ENCODE measurements at places on chromosomes 13 and 19. TPM values are rescaled to one million over a fixed set of nuclear protein-coding genes. Genes with fewer than 3 reads are reported as not detected.

The IZUMO4 gene
- 9.9 TPM for total RNA-seq

The ZNF154 gene
- 5.0 TPM for total RNA-seq

The ODAD3 gene
- not detected for total RNA-seq

The PSG1 gene
- total RNA-seq, result not detected

The ZNF549 gene
- total RNA-seq, result 9.0 TPM

GRCh38 chr13:73742982-73743381 is 391.2 kb downstream of the KLF12 start:
- H3K4me1 ChIP-seq, result peaks cover 34% of the 10 kb centered on the region
- H3K27me3 ChIP-seq, result no peaks in the 10 kb centered on the region
- no peak overlapping the region for H3K4me3 ChIP-seq
- DNase-seq, result no peak

DNA sequence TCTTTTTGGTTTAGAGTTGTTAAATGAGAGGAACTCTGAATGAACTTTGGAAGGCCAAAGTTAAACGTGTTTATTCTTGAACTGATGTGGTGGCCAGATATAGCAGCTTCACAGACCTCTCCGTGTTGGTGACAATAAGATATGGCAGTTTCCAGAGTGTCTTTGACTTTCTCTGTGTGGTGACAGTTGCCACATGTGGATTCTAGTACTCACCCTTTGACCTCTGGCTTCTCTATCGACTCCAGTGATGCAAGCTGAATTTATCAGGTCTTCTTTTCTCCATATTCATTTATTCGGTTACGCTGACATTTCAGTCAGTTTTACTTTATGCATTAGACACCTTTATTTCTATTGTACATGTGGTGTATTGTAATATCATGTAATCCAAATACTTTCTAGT is 1469.5 kb downstream of the SLITRK1 start:
- no peaks in the 10 kb centered on the region for H3K36me3 ChIP-seq
- no peaks in the 10 kb centered on the region for H3K4me1 ChIP-seq
- no peak overlapping the region for H3K27ac ChIP-seq
- no peaks in the 10 kb centered on the region for H3K27me3 ChIP-seq
- H3K4me3 ChIP-seq, result no peak overlapping the region
- no peak for DNase-seq

DNA sequence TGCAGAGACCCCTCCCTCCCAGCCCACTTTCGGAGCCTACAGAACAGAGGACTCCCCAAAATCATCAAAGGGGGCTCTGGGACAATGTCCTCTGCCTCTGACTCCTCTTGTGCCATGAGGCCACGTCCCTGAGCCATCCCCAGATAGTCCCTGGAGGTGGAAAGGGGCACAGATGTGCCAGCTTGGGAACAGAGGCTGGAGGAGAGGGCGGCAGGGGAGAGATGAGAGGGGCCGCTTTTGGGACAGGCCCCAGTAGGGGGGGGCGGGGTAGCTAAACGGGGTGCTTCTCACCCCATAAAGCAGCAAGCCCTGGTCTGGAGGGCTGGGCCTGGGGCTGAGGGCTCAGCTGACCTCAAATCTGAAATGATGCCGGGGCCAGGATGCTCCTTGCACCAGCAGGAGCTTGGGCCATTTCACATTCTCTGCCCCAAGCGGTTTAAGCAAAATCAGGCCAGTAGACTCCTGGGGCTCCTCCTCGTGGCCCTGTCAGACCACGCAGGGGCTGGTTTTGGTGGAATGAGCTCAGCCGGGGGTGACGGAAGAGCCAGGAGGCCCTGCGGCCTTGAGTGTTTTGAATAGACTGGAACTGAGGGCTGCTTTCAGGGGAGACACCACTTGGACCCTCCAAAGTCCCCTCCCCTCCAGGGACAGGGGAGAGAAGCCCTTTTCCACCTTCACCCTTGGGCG is 27.1 kb downstream of the ONECUT3 start:
- no peak overlapping the region for H3K27ac ChIP-seq
- peaks cover 2% of the 10 kb centered on the region for H3K36me3 ChIP-seq
- peaks cover 40% of the 10 kb centered on the region for H3K27me3 ChIP-seq
- no peaks in the 10 kb centered on the region for H3K4me1 ChIP-seq
- DNase-seq, result no peak

DNA sequence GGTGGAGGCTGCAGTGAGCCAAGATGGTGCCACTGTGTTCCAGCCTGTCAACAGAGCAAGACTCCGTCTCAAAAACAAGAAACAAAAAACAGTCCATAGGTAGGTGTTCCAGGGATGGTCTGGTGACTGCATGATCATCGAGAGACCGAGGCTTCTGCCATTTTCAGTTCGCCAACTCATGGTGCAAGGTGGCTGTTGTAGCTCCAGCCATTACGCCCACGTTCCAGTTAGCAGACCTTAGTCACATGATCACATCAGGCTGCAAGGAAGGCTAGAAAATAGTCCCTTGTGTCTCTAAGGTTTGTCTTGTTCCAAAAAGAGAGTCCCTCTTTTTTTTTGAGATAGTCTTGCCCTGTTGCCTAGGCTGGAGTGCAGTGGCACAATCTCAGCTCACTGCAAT is 3.1 kb upstream of the CLASRP start:
- no peak for DNase-seq
- H3K4me3 ChIP-seq, result no peak overlapping the region
- peaks cover 20% of the 10 kb centered on the region for H3K4me1 ChIP-seq
- no peaks in the 10 kb centered on the region for H3K27me3 ChIP-seq

GRCh38 chr13:35694549-35695447 is 218.3 kb upstream of the MAB21L1 start:
- no peaks in the 10 kb centered on the region for H3K27me3 ChIP-seq
- no peak overlapping the region for H3K4me3 ChIP-seq
- DNase-seq, result no peak
- no peaks in the 10 kb centered on the region for H3K36me3 ChIP-seq
- H3K27ac ChIP-seq, result no peak overlapping the region

DNA sequence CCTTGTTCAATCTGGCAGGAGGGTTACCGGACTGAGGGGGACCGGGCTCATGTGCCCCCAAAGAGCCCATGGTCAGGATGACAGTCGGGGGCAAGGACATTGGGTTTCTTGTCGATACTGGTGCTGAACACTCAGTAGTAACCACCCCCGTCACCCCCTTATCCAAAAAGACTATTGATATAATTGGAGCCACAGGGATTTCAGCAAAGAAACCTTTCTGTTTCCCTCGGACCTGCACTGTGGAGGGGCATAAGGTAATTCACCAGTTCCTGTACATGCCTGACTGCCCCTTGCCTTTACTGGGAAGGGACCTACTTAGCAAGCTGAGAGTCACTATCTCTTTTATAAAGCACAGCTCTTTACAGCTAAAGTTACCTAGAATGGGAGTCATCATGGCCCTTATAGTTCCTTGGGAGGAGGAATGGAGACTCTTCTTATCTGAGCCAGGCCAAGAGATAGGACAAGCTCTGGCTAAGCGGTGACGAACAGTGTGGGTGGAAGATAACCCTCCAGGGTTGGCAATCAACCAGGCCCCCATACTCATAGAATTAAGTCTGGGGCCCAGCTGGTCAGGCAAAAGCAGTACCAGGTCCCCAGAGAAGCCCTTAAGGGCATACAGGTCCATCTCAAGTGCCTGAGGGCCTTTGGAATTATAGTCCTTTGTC is 603.7 kb downstream of the UQCRFS1 start:
- H3K27ac ChIP-seq, result no peak overlapping the region
- no peaks in the 10 kb centered on the region for H3K4me1 ChIP-seq
- DNase-seq, result no peak
- no peak overlapping the region for H3K4me3 ChIP-seq

GRCh38 chr19:10831987-10832938 is 3.7 kb downstream of the TMED1 start:
- H3K36me3 ChIP-seq, result peaks cover 21% of the 10 kb centered on the region
- H3K27me3 ChIP-seq, result no peaks in the 10 kb centered on the region
- H3K27ac ChIP-seq, result no peak overlapping the region
- no peak for DNase-seq
- peaks cover 22% of the 10 kb centered on the region for H3K4me1 ChIP-seq
- no peak overlapping the region for H3K4me3 ChIP-seq

GRCh38 chr19:15240515-15240914 is 8.3 kb upstream of the EPHX3 start:
- no peak overlapping the region for H3K27ac ChIP-seq
- H3K27me3 ChIP-seq, result no peaks in the 10 kb centered on the region
- no peak for DNase-seq
- H3K4me1 ChIP-seq, result no peaks in the 10 kb centered on the region

GRCh38 chr13:72651144-72651543 is 76.3 kb downstream of the MZT1 start:
- DNase-seq, result no peak
- no peaks in the 10 kb centered on the region for H3K36me3 ChIP-seq
- H3K27me3 ChIP-seq, result peaks cover 22% of the 10 kb centered on the region
- no peak overlapping the region for H3K27ac ChIP-seq
- no peak overlapping the region for H3K4me3 ChIP-seq

GRCh38 chr13:92656103-92656502 is 570.5 kb upstream of the GPC6 start:
- H3K4me1 ChIP-seq, result no peaks in the 10 kb centered on the region
- H3K27ac ChIP-seq, result no peak overlapping the region
- H3K36me3 ChIP-seq, result no peaks in the 10 kb centered on the region
- H3K4me3 ChIP-seq, result no peak overlapping the region

- no peak overlapping the region for H3K4me3 ChIP-seq
- no peak overlapping the region for H3K27ac ChIP-seq
- H3K36me3 ChIP-seq, result peaks cover 35% of the 10 kb centered on the region
- H3K4me1 ChIP-seq, result peaks cover 60% of the 10 kb centered on the region
- no peaks in the 10 kb centered on the region for H3K27me3 ChIP-seq
- no peak for DNase-seq
Observed at GRCh38 chr13:74056801-74057542, 77.2 kb downstream of the KLF12 start.

DNA sequence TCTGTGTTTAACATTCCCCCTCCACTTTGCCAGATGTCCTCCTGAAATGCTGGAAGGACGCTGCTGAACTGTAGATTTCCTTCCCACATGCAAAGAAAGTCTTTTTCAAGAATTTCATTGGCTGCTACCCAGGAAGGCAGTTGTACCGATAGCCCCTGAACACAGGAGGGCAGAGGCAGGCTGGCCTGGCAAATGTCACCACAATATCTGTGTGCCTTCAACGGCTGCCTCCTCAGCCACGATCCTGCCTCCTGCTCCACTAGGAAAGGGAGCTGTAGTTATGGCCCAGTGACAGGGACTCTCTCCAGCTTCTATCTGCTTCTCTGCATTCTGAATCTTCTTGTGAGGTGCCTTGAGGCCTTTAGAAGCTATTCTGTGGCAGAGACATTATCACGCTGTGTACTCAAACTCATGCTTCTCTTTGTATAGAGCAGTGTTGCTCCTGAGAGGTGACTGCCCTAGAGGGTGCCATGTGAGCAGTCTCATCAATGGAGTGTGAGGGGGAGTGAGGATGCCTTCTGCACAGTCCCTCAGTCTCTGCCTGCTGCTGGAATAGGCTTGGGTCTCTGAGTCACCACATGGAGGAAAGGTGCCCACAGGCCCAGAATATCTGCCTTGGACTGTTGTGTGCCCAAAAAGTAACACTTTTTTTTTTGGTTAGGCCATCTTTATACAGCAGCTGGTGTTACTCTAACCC is 279.8 kb downstream of the DNAJC15 start:
- peak; percentile 12 for DNase-seq
- no peaks in the 10 kb centered on the region for H3K4me1 ChIP-seq
- no peaks in the 10 kb centered on the region for H3K36me3 ChIP-seq
- no peak overlapping the region for H3K4me3 ChIP-seq
- peaks cover 23% of the 10 kb centered on the region for H3K27me3 ChIP-seq
- H3K27ac ChIP-seq, result no peak overlapping the region

- H3K27ac ChIP-seq, result no peak overlapping the region
- no peak overlapping the region for H3K4me3 ChIP-seq
- no peaks in the 10 kb centered on the region for H3K36me3 ChIP-seq
Observed at GRCh38 chr13:46885018-46885417, 11.8 kb downstream of the HTR2A start.

DNA sequence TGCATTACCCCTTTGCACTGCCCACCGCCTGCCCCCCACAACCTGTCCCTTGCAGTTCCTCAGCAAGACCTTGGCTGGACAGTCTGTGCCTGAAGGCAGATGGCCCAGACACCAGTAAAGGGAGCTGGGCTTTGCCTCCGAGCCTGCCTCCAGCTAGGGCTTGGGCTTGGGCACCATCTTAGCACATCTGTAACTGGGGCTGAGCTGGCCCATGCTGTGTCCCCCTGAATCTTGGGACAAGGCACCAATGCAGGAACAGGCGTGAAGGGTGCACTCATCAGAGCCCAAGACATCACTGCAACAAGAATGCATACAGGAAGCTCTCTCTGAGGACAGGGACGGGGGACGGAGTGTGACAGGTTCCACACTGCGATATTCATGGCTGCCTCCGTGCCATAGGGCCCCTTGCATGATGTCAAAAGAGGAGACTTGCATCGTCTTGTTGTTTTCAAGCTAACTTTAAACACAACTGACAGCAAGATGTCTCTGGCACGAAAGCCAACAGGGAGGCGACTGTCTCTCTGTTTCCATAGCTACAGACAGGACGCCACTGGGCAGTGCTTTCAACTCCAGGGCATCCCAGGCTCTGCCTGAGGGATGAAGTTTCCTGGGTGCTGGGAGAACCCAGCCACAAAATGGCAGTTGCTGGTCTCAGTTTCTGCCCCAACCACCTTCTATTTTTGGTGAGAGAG is 8.7 kb upstream of the CHST8 start:
- H3K27me3 ChIP-seq, result peaks cover 3% of the 10 kb centered on the region
- no peak overlapping the region for H3K4me3 ChIP-seq
- no peaks in the 10 kb centered on the region for H3K36me3 ChIP-seq
- no peak for DNase-seq

GRCh38 chr19:51173681-51174080 is 31.6 kb downstream of the SIGLEC7 start:
- H3K4me3 ChIP-seq, result no peak overlapping the region
- no peak for DNase-seq
- peaks cover 14% of the 10 kb centered on the region for H3K27me3 ChIP-seq
- H3K27ac ChIP-seq, result no peak overlapping the region

DNA sequence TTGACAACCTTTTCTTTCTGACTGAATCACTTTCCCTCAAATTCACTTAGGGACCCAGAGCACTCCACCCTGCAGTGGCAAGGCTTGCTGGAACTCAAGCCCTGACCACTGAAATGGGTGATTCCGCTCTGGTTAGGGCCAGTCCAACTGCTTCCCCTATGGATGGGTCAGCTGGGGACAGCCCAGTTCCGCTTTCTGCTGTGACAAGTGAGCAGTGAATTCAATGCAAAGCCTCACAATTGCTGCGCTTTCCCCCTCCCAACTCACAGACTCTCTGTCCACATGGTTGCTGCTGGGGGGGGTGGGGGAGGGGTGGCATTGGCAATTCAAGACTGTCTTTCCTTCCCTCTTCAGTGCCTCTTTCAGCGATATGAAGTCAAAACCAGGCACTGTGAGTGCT is 18.7 kb downstream of the CD70 start:
- DNase-seq, result no peak
- H3K27ac ChIP-seq, result no peak overlapping the region
- no peaks in the 10 kb centered on the region for H3K36me3 ChIP-seq
- H3K4me1 ChIP-seq, result no peaks in the 10 kb centered on the region
- H3K4me3 ChIP-seq, result no peak overlapping the region

DNA sequence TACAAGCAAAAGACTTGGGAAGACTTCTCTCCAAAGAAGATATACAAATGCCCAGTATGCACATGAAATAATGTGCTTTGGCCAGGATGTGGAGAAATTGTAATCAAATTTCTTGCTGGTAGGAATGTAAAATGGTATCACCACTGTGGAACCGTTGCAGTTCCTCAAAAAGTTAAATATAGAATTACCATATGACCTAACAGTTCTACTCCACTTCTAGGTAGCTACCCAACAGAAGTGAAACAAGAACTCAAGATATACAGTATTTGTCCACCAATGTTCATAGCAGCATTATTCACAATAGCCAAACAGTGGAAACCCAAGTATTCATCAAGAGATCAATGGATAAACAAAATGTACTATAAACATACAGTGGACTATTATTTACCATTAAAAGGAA is 95.0 kb upstream of the KLF5 start:
- H3K27me3 ChIP-seq, result no peaks in the 10 kb centered on the region
- H3K36me3 ChIP-seq, result peaks cover 9% of the 10 kb centered on the region
- H3K4me3 ChIP-seq, result no peak overlapping the region
- H3K27ac ChIP-seq, result no peak overlapping the region
